Stimulated activated CD4-positive, alpha-beta T cell treated with anti-CD3 and anti-CD28 coated beads, Interleukin-1b, Interleukin-23, amount 100 ng/mL, for 1 hour (primary cell): ENCODE measurements at places on chromosomes 2 and 18.

DNA sequence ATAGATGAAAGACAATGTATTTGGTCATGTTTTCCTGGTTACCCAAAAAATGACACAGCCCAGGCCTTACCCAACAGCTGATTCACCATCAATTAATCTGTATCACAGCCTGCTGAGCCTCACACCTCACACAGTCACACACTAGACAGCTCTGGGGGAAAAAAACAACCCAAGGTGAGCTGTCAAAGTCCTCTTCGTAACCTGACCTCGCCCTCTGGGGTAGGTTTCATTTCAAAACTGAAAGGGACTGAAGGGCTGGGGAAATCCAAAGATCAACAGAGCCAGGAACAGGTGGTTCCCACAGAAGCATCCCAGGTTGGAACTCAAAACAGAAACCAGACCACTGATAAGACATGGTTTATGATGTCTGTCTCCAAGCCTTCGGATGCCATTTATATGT is 18.2 kb upstream of the PCBP1 start:
- DNase-seq = peak; percentile 50

- DNase-seq = no peak
Measured at GRCh38 chr18:8831112-8831511, 125.8 kb downstream of the MTCL1 start.

DNA sequence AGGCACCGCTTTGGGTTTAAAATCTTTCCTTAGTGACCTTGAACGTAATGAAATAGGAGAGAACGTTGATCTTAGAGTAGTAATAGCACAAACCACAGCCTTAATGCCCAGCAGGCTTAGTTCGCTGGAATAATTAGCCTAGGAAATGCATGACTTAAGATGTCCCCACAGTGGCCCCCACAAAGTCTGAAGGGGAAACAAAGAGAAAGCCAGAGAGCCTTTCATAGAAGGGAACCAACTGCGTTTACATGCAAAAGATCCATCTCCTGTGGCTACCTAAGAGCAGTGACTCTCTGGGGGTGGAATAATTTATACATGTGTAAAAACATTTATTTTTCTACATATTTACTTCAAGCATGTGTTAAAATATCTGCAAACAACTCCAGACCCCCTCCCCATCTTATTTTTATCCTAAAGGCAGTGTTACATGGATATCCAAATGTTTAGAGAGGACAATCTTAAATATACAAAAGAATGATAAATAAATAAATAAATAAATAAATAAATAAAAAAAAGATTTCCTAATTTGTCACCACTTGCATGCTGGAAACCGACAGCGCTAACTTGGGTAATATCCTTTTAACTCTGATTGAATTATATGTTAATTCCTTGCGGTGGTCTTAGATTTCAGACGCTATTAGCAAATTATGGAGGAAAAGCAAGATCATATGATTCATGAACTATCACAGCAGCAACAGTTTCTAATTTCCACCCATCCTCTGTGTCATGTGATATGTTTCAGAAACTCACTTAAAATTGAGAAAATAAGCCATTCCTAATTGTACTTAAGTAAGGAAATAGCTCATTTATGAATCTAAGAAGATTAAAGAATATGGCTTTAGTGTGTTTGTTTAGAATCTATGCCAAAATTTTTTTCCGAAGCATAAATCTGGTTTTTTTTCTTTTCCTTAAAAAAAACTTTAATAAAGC is 23.4 kb upstream of the CYP1B1 start:
- DNase-seq = no peak

DNA sequence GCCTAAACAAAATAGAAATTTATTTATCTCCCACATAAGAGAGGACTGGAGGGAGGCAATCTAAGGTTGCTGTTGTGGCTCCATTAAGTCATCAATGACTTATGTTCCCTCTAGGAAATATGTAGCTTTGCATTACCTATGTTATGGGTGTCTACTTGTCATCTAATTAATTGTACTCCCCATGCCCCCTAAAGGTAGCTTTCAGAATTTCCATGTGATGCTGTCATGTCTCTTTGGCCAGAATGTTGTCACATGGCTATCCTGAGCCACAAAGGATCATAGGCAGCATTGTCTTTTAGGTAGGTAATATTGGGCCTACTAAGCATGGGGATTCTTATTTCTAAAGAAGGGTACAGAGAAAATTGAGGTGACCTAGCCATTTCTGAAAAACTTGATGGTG is 935.6 kb upstream of the FANCL start:
- DNase-seq = no peak

DNA sequence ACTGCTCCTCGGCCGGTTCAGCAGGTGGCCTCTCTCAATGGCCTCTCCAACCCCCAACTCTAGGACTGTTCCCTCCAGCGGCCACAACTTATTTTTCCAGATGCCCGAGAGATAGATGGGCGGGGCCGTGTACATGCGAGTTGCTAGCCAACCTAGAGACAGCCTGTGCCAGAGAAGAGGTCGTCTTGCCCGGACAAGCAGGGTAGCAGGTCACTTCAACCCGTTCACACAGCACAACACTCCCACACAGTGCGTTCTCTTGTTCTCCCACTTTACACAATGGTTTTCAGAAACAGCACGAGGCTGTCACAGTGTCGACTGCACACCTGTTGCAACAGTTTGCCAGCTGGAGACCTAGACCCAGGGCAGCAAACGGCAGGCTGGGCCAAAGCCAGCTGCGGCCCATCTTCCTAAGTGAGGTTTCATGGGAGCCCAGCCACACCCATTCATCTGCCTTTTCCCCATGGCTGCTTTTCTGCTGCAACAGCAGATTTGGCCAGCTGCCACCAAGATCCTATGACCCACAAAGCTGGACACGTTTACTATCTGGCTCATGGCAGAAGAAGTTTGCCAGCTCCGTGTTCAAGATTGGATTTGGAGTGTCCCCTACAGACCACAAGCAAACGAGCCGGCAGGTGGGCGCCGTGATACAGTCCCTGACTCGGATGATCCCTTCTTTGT is 7.3 kb upstream of the PRLH start:
- DNase-seq = no peak

- no peak for DNase-seq
Measured at GRCh38 chr2:236636714-236637470, 67.3 kb downstream of the ACKR3 start.

DNA sequence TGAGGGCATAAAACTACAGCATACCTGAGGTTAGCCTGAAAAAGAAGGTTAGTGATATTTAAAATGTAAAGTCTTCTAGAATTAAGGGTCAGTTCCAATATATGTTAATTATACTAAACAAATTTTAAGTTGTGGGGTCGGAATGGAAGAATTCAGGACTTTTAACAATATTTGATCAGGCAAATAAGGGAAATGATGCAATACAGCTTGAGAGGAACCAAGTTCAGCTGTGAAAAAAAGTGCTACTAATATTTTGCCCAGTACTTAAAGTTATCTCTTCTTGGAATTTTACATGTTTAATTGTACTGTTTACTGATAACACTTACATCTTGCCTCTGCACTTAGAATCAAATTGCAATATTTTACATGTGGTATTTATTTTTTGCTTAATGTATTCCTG is 345.5 kb upstream of the CWC22 start:
- DNase-seq = no peak

GRCh38 chr2:79453918-79454317 is 58.9 kb upstream of the CTNNA2 start:
- no peak for DNase-seq

GRCh38 chr18:12774982-12775381 is 72.1 kb downstream of the PSMG2 start:
- no peak for DNase-seq

GRCh38 chr2:5690718-5691220 is 1.4 kb upstream of the SOX11 start:
- no peak for DNase-seq

DNA sequence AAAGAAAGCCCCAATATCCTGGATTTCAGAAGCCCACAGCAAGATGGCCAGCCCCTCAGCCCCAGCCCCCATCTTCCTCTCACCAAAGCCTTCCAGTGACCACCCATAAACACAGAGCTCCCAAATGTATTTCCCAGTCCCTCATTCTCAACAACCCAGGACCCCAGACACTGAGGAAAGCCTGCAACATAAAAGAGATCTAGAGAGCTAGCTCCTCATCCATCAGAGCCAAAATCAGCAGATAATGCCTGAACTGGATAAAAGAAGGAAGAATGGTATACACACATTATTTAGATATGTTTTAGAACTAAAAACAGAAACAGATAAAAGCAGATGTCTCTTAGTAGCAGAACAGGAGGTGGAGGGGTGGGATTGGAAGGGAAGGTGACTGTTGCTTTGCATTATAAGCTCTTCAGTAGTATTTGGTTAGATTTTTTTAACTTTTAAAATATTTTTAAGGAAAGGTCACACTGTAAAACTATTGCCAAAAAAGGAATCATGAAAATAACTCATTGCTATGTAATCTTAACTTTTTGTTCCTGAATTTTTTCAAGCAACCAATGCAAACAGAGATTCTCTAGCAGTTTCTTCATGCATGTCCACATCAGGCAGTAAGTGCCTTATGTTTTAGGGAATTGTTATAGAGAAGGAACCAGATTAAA is 144.2 kb upstream of the PKDCC start:
- no peak for DNase-seq

DNA sequence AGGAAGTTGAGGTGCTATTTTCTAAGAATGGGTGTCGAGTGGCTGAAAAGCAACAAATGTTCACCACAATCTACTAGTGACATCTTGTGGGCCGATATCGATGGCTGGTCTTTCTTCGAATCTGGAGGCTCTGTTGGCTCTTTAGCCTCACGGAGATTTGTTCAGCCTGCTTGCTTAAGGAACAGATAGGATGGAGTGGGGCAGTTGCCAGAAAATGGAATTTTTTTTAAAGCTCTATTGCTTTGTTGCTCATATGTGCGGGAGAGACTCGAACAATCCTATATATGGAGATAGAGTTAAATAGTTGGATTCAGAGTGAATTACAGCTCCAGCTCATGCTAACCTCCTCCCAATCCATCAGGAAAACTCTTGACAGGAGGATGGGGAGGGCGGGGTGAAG is 70.9 kb upstream of the LYPD6B start:
- DNase-seq = no peak

- DNase-seq = no peak
Measured at GRCh38 chr2:86781363-86781762, 9.3 kb downstream of the CD8A start.
